Endothelial cell of umbilical vein (primary cell): ENCODE measurements at places on chromosomes 2 and 18. TPM values are rescaled to one million over a fixed set of nuclear protein-coding genes. Genes with fewer than 3 reads are reported as not detected.

ARHGEF33 gene
- total RNA-seq = 0.12 and 0.18 TPM in 2 replicates

EGR4 gene
- total RNA-seq = not detected in 2 replicates

KLHL29 gene
- 10.6 and 12.7 TPM in 2 replicates for total RNA-seq

SALL3 gene
- not detected in 2 replicates for total RNA-seq

UCN gene
- 0.75 TPM in 1 of 2 replicates, not detected in the other for total RNA-seq

SKOR2 gene
- total RNA-seq = not detected in 2 replicates

RASGRP3 gene
- 39.6 and 42.1 TPM in 2 replicates for total RNA-seq

CDH7 gene
- not detected in 2 replicates for total RNA-seq

GPR75 gene
- total RNA-seq = 4.7 and 5.0 TPM in 2 replicates

IL1R2 gene
- total RNA-seq = not detected in 2 replicates

NRP2 gene
- total RNA-seq = 149 and 240 TPM in 2 replicates

TRIM54 gene
- 0.42 and 0.51 TPM in 2 replicates for total RNA-seq

HOXD13 gene
- total RNA-seq = not detected in 2 replicates

PPP1R1C gene
- total RNA-seq = 0.55 TPM in 1 of 2 replicates, not detected in the other

GREB1L gene
- 0.22 and 0.76 TPM in 2 replicates for total RNA-seq

CXCR4 gene
- 52.4 and 81.0 TPM in 2 replicates for total RNA-seq
